ENCODE measurements at places on chromosomes 2 and 18.

DNA sequence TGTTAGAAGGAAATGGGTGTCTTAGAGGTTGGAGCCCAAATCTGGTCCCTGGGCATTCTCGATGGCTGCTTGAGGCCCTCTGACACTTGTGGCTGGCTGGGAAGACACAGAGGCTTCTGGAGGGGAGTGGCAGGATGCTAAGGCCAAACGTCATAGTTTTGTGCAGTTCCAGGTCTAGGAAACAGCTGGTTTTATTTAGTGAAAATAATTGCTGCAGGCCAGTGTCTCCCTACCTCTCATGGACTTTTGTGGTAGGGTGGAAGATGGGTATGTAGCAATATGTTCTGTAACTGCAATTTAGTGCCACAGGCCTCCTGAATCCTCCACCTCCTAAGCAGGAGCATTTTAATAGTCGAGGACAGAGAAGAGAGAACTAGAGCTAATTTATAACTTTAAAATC, 32.2 kb upstream of the SPRED2 start:
- DNase-seq = no peak

DNA sequence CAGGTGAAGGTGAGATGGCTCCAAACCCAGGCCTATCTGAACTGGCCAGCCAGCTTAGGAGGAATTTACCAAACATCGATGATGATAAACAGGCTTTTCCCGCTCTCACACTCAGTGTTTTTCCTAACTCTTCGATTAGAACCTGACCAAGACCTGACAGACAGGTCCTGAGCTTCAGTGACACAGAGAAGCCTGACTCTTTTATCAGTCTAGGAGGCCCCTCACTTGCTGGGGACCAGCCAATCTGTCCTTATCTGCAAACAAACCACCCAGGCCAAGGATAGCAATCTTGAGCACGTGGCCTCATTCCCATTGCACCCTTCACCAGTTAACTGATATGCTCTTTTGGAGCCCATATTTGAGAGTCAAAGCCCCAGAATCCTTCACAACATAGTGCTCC, 1.9 kb upstream of the ITSN2 start:
- DNase-seq = no peak

DNA sequence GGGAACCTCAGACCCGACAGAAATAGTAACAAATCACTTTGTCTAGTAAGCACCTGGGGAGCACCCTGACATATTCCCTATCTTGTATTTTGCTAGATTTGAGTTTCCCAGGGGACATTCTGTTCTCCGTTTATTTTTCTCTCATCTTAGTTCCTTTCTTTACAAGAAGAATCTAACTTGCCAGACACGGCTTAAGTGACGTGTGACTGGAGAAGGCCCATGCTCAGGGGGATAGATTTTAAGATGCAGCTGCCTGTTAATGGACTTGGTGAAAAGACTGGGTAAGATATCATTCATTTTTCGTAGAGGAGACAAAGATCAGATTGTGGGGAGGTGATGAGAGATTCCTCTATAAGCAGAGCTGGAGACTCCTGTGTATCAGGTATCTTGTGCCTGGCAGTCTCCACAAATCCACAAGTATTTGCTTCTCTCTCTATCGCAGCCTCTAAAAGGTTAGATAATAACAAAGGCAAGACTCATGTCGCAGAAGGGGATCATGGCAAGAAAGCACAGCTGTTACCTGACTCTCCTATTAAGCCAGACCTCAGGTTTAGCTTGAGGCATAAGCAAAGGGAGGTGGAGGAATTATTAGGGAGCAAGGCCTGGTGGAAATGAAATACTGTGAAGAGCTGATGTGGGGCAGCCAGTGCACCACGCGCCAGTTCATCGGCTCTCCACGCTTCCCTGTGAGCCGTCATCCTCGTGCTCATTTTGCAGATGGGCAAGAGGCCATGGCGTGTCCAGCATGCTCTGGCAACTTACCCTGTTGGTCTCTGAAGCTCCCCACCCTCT, 347.2 kb upstream of the TNP1 start:
- peak; percentile 73 for DNase-seq

GRCh38 chr2:23616630-23617029, 231.7 kb downstream of the KLHL29 start:
- DNase-seq = no peak

DNA sequence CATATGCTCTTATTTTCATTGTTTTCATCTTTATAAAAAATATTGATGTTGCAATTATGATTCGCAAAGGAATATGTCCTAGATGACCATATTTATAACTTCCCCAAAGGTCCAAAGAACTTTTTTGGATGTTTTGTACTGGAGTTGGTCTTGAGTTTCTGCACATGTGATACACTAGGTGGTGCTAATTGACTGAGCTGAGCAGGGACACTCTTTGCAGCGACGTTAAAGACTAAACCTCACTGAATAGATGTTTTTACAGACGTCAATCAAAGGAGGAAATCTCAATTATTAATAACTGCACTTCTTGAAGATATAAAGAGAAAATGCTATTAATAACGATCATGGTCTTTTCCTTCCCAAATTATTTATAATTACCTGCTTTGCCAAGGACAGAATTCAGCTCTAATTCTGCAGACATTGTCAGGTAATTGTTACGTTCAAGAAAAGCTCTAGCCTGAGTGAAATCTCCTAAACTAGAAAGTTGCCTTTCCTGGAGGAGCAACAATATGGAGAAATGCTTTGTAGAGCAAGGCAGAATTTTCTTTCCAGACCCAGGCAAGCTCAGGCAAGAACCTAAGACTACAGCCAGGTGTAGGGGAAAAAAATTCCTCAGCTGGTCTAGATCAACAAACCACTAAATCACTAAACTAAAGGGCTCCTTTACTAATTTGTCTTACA, 119.3 kb upstream of the RBBP8 start:
- DNase-seq = peak; percentile 40

DNA sequence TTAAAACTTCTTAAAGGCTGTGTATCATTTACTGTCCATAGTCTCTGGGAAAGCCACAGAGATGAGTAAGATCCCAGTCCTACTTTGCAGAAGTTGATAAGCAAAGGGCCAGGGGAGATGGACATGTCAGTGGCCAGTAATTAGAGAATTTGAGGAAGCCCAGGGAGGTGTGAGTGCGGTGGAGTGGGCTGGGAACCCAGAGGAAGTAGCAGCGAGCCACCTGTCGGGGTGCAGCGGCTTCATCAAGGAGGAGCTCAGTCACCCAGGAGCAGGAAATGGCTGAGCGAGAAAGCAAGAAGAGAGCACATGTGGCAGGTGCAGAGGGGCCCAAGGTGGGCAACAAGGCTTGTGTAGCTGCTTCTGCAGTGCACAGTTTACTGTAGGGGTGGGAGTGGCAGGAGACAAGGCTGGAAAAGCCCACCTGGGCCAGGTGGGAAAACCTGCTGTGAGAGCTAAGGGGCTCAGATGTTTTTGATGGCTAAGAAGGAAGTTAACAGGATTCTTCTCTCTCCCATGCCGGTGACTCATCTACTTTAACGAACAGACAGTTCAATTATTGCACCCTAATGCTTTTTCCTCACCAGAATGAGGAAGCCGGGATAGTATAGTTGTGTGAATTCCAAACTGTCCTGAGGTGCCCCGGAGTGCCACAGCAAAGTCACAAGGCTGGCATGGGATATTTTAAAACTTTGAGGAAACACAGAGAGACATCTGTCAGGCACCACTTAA, 34.8 kb upstream of the MGAT5 start:
- DNase-seq = no peak

- DNase-seq = no peak
These were observed 91.8 kb upstream of the KLF7 start for GRCh38 chr2:207257251-207258250.

DNA sequence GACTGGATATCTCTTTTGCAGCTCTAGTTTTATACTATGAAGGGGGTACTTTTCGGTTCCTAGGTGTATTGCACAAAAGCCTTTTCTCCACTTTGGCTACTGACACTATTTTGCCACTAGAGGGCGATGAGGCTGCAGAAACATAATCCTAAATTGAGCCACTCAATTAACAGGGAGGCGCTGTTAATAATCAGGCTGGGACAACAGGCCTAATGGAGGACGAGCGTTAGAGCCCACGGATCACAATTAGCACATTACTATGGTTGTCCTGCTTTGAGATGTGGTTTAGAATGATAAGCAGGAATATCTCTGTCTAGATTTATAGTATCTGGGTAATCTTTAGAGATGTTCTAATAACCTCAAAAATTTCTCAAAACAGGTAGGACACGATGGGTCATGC, 62.2 kb upstream of the PMAIP1 start:
- peak; percentile 32 for DNase-seq

DNA sequence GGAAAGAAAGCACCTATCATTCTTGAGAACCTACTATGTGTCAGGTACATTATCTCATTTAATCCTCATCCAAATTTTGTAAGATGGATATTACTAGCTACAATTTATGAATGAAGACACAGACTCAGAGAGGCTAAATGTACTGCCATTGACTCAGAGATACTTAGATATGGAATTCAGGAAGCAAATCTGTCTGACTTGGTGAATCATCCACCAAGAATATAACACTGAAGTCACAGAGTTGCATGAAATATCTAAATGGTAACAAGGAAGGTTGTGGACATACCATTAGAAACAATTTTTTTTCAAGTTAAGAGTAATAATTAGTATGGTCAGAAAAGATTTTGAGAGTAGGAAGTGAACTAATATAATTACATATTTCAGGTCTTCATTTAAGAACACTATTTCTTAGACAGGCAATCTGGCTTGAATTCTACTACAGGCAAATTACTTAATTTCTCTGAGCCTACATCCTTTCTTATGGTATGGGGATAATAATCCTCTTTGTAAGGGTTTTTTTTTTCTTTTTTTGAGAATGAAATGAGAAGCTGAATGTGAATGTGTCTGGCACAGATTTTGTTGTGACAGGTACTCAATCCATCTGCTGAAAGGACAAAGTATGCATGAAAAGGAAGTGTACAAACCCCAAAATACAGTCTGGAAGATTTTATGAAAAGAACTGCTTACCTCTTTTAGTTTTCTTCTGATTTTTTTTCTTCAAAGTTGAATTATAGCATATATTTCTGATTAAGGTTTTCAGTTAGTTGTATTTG, 14.8 kb upstream of the C2orf66 start:
- peak; percentile 41 for DNase-seq

GRCh38 chr18:80200932-80201672, 46.2 kb downstream of the PARD6G start:
- DNase-seq = peak; percentile 43

- DNase-seq = no peak
These were observed at the start of gene KHK for GRCh38 chr2:27086724-27087593. TSS of gene KHK (plus strand) at chr2:27086772. CDS start at chr2:27087260, 488 bp downstream.

DNA sequence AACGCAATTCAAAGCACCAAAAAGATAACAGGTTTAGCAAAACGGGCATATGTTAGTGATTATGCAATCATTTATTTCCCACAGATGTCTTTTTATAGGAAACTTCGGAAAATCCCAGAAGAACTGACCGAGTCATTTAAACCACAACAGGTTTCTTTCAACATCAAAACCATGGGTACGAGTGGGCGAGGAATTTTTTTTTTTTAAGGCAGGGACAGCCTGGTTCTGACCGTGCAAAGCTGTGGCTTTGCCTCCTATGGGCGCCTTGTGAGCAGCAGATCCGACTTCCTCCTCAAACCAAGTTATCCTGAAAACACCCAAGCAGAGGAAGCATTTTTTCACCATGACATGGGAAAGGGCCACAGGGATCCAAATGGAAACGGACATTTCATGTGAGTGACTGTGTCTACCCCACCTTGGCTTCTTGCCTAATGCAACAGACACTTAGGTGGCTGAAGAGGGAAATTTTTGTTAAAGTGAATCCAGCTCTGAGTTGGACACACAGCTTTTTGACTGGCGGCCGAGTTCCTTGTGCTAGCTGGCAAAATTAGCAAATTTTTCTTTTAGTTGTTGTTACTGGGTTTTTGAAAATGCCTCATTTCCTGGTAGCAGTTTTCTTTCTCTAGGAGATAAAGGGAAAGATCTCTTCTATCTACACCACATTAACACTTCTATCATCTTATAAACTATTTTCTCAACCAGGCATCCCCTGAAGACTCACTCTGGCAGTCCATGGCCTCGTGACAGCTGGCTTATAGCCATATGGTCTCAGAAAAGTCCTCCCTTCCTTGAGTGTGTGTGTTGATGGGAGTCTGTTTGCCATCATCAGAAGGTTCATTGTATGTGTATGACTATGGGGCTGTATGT, 487.4 kb upstream of the ZEB2 start:
- DNase-seq = peak; percentile 33

DNA sequence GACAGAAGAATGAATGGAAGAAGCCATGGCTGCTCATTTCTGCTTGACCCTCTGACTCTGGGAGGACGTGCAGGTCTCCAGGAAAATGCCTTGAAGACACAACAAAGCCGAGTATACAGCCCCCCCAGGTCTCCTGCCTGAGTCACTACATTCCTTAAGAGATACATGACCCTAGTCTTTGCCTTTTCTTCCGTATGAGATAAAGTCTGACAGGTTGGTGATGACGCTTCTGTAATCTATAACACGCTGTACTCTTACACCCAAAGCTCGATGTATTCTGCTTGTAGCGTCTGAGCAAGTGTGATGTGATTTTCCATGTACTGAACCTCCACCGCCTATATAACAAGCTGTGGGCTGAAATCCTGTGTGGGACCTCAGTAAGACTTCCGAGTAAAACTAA, 77.3 kb downstream of the KCTD1 start:
- peak; percentile 45 for DNase-seq

DNA sequence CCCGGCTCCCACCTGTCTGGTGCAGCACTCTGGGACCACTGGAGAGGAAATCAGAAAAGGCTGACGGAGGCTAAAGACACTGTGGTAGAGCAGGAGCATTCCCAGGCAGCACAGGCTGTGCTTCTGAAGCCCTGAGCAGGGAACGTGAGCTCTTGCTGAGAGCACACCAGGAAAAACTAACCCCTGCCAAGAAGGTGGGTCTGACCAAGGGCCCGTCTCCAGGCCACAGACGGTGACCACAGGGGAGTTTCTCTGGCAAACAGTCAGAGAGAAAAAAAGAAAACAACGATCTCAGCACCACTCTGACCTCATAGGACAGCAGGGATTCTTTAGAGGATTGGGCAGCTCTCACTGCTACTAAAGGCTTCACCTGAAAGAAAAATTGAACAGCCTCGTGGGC, 201.4 kb downstream of the AFF3 start:
- DNase-seq = no peak

DNA sequence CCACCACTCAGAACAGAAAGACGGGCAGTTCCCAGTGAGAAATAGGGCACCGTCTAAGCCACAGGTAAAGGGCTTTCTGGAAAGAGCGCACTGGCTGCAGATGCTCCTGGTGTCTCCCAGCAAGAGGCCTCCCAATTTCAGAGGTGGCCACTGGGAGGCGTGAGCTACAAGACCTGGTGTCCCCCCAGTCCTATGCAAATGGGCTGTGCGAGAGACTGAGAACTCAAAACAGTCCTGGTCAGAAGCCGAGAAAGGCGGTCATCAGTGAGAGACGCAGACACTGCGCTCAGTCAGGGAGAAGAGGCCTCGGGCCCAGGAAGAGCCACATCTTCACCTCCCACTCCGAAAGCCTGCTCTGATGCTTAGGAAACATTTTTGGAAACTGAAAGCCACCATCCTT, 179.5 kb downstream of the EIPR1 start:
- DNase-seq = no peak

- no peak for DNase-seq
These were observed 73.9 kb downstream of the MYCN start for GRCh38 chr2:16014041-16014787.

- peak; percentile 32 for DNase-seq
These were observed 158.6 kb downstream of the ZNF804A start for GRCh38 chr2:184756885-184757284.

Data from umbilical cord (tissue), 2 donors.